ENCODE measurements at places on chromosomes 11 and 22.

GRCh38 chr11:7982582-7983119 is 4.5 kb upstream of the EIF3F start:
- no peak for DNase-seq

DNA sequence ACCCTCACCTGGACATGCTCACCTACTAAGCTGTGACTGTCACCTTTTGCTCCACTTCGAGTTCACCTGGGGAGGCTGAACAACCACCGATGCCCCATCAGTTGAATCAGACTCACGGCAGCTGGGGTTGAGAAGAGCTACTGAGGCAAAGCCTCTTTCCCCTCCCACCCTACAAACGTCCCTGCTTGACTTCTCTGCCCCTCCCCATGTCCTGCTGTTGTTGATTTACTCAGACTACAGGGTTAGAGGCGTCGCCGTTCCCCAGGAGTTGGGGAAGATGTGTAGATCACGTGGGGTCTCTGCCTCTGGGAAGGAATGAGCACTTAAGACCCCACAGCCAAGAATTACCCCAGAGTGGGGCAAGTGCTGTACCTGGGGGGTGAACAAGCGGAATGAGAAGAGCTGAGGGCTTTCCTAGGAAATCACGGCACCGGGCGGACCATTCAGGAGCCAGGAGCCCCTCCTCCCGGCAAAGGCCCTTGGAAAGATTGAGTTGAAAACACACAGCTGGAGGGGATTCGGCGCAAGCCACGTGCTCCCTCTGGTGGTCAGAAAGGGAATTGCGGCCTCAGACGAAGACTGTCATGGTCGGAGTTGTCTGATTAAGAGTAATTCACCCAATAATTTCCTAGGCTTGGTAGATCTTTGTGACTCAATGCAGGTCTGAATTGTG is 7.0 kb downstream of the FXYD2 start:
- DNase-seq = peak; percentile 90

- DNase-seq = no peak
These were observed 8.1 kb upstream of the GLYAT start for GRCh38 chr11:58739725-58740430.

- DNase-seq = no peak
These were observed 39.9 kb upstream of the GGTLC2 start for GRCh38 chr22:22604326-22605073.

GRCh38 chr11:832529-833113 is at the start of gene CD151:
Gene CD151, plus strand, starts transcription at chr11:832952. Its CDS starts 3,118 bp downstream, at chr11:836070.
- no peak for DNase-seq

GRCh38 chr11:15800111-15800800 is 556.1 kb downstream of the SOX6 start:
- no peak for DNase-seq

DNA sequence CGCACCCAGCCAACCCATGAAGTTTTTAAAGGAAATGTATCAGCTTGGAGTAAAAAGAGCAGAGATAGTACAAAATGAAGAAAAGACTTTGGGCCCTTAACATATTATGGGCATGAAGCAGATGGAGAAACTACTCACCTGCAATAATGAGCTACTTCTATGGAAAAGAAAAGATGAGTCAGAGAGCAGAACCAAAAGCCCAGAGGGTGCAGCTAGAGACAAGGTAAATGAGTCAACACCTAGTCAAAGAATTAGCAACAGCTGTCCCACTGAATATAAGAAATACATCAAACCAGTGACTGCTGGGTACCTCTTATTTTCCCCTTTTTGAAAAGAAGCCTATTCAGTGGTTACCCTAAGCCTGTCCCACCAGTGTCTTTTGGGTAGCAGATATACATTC is 61.8 kb downstream of the RPL27A start:
- DNase-seq = no peak

- DNase-seq = no peak
These were observed 14.3 kb downstream of the TOLLIP start for GRCh38 chr11:1295086-1295485.

DNA sequence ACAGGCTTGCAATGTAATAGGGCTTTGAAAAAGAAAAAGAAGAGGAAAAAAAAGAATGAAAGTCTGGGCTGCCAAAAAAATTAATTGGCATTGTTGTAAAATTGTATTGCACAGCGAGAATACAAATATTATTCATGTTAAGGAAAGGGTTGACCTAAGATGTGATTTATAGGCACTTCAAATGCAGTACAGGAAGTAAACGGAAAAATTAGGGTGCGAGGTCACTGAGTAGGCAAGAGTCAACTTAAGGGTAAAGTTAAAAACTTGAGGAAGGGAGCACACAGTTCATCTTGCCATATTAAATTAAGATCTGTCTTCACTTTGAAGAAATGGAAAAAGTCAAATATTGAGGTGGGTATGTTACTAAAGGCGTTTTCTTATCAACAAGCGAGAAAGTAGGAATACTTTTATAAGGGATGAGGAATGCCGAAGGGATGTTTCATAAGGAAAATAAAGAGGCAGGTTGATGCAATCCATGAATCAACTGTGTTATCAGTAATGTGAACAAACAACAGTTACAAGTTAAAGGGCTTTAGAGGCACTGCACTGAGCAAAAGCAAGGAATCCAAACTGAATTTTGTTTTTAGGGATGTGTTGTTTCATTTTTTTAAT is 123.0 kb downstream of the WT1 start:
- DNase-seq = no peak

- DNase-seq = no peak
These were observed 57.6 kb downstream of the MYH9 start for GRCh38 chr22:36330127-36330526.

DNA sequence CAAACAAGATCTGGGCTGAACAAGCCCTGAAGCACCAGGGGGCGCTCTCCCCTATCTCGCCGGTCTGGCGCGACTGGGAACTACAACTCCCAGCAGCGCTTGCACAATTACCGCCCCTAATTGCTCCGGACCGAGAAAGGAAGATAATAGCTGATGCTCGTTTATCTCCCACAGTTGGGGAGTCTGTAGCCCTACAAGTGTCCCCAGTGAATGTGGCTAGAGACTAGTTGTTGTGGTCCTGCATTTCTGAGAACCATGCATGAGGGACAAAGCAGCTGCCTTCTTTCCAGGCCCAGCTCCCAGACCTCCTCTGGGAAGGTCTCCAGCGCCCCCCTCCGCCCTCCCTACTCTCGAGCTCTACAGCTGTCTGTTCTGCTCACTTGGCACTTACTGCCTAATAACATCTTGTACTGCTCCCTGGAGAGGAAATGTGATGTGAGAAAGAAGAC is 34.4 kb downstream of the NRXN2 start:
- peak; percentile 87 for DNase-seq

DNA sequence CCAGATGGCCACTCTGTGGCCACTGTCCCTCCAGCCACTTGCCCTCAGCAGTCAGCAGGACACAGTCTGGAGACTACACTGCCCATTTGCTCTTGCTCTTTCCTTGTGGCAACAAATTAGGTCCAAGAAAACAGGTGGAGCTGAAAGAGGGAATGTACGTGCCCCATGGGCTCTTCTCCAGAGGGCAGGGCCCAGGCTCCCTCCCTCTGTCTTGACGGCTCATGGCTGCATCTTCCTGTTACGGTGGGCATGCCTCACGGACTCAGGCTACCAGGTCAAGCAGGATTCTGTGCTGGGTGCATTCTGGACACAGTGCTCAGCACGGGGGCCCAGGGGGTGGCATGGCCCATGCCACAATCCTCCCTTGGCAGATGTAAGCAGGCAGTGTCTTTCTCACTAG is 71.3 kb downstream of the MED15 start:
- no peak for DNase-seq

GRCh38 chr11:30062103-30062502 is 45.3 kb upstream of the KCNA4 start:
- DNase-seq = no peak

- DNase-seq = no peak
These were observed 18.3 kb upstream of the RFPL3 start for GRCh38 chr22:32339190-32340012.

DNA sequence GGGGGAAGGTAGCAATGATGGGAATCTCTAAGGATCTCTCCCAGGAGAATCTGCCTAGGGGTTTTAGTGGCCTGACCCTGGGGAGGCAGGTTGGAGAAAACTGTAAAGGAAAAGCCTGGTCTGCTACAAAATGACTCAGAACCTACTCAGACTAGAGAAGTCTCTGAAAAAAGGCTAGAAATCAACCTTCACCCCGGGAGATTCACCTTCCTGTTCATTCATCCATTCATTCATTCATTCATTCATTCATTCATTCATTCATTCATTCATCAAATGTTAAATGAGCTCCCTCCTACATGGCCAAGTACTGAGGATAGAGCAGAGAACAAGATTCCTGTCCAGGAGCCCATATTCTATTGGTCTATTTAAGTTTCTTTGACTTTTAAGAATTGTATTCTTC is 8.9 kb upstream of the ANKK1 start:
- DNase-seq = no peak

DNA sequence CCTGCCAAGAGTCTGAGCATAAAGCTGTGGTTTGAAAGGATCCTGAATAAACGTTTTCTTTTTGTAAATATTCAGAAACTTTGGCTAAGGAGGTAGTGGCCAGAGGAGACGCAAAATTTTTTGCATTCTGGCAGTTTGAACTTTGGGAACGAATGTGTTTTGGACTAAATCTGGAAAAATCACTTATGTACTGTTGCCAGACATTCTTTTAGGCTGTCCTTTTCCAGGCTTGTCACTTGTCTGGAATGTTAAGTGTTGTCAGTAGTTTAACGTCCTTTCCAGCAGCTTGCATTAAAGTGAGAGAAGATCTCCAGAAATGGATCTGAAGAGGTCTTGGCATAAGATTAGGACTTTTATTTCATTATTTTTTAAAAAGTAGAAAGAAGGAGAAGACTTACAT is 18.5 kb downstream of the SPECC1L start:
- no peak for DNase-seq

- no peak for DNase-seq
These were observed 35.6 kb upstream of the CD5 start for GRCh38 chr11:61066645-61067044.

DNA sequence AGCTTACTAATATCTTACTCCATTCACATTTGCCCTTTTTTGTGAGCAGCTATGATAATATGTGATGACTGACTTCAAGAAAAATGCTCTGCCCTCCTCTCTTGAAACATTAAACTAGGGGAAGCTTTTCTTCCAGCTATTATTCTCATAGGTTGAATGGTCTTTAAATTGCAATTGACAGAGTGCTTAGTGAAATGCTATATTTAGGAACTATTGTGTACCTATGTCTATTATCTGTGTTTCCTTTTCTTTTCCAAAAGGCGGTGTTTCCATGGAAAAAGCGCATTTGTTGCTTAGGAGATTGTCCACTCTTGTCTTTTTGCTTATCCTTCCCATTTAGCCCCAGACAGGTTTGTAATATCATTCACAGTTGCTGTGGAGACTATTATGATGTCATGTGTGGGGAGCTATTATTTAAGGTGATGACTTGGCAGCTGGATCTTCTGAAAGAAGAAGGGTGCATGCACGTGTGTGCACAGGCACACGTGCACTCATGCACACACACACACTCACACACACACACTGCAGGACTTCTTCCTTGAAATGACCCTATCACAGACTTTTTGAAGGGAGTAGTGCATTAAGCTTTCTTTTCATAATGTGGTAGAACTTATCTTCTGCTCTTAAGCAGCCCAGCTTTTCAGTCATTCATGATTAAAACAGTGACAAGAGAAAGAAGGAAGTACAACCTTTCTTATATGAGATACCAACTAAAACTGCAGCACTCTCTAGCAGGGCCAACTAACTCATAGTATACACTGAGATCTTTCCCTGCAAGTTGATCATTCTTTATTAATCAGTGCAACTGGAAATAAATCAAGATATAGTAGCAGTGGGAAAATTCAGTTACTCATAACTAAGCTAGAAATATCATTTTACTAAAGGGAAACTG is 340.8 kb upstream of the MTNR1B start:
- no peak for DNase-seq

DNA sequence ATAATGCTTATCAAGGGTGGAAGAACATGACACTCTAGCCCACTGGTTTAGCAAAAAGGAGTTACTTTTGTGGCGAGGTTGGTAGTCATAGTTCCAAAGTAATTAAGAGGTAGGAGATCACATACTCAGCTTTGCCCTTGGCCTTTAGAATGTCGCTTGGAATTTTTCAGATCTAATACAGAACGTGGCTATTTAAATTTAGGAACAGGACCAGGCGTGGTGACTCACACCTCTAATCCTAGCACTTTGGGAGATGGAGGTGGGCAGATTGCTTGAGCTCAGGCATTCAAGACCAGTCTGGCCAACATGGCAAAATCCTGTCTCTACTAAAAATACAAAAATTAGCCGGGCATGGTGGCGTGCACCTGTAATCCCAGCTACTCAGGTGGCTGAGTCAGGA is 26.1 kb upstream of the ZNRF3 start:
- DNase-seq = no peak

DNA sequence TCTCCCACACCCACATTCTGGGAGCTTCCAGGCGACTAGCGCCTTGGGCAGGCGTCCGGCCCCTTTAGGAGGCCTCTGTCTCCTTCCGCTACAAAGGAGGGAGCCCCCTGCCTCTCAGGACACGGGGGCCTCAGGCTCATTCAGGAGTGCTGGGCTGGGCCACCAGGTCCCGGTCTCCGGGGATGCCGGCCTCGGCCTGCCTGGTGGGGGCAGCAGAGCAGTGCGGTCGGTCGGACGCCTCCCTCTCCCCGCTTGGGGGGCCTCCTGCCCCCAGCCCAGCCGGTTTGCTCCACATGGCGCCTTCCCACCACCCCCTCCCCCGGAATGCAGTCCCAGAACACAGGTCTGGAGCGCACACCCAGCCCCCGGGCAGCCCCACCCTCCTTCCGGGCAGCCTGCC is 21.9 kb downstream of the MRPL23 start:
- DNase-seq = no peak

GRCh38 chr11:115217726-115218311 is 286.4 kb downstream of the CADM1 start:
- no peak for DNase-seq

DNA sequence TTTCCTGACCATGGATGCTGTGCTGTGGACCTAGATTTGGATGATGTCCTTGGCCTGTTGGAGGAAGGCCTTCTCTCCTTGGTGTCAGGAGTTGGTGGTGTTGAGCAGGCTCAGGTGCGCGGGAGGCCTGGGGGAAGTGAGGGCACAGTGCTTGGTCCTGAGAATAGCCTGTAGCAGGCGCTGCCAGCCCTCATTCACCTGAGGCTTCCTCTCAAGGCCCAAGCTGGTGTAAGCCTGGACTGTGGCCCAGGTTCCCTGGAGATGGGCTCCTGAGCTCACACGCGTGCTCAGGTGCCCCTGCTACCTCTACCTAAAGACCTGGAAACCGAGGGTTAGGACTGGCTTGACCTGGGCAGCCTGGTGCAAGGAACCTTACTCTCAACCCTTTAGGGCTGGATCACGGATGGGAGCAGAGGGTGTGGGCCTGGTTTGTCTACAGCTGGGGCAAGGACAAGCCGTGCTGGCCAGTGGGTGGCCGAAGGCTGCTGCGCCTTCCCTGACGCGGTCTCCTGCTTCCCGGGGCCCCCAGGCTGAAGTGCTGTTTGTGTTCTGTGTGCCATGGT is 7.8 kb upstream of the GRAMD4 start:
- DNase-seq = no peak

DNA sequence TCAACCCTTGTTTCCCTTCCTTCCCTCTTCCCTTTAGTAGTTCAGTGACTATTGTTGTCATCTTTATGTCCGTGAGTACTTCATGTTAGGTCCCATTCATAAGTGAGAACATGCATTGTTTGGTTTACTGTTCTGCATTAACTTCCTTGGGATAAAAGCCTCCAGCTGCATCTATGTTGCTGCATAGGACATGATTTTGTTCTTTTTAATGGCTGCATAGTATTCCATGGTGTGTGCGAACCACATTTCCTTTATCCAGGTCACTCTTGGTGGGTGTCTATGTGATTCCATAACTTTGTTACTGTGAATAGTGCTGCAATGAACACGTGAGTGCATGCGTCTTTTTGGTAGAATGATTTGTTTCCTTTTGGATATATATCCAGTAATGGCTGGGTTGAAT is 163.3 kb downstream of the FBXO7 start:
- no peak for DNase-seq

- no peak for DNase-seq
These were observed 23.0 kb downstream of the MYBPC3 start for GRCh38 chr11:47329431-47329986.

Data from activated CD4-positive, alpha-beta T cell treated with anti-CD3 and anti-CD28 coated beads, Interleukin-2, amount 50 U/mL, for 4 hours (primary cell).